ENCODE measurements at places on chromosomes 16 and 17.

DNA sequence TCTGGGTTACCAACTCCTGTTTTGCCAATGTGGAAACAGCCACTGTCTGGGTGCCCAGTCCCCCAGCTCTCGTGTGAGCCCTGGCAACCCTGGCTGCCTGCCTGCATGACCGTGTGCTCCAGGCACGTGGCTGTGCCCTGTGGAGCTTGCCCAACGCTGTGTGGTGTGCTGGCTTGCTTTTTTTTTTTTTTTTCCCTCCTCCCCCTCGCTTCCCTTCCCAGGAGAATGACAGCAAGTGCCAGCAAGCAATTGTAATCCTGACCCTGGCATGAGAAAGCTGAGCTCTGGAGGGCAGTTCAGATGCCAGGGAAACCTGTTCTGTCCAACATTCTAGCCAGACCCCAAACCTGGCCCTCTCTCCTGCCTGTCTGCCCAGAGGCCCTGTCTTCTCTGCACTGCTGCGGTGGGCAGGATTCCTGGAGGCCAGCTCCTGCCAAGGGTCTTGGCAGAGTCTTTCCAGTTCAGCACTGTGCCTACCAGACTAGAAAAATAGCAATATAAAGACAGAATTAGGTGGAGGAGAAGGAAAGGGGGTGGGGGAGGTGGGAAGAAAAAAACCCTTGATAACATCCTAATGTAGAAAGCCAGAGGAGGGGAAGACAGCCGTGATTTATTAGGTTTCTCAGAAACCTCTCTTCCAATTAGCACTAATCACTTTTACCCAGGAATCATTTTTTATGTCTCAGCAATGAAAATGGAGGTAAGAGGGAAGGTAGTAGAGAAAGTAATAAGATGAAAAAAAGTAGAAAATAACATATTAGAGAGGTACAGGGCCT, 9.0 kb downstream of the HLF start:
- DNase-seq = peak; percentile 38

- DNase-seq = no peak
Observed at GRCh38 chr17:73226556-73227172, 33.8 kb downstream of the COG1 start.

- peak; percentile 18 for DNase-seq
Observed at GRCh38 chr16:20415541-20415940, 6.2 kb downstream of the ACSM5 start.

DNA sequence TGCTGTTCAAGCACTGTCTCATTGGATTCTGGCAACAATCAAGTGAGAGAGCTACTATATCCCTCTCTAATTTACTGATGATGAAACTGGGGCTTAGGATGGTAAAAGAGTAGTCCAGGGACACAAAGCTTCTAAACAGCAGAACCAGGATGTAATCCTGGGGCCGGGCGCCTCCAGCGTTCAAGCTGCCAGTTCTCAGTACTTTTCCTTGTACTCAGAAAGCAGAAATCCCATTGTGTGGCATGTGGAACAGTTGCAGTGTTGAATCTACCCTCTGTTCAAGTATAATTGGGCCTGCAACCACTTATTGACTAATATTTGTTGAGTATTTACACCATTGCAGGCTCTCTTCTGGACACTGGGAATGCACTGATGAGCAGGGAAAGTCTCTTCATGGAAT, 14.5 kb upstream of the CDH13 start:
- DNase-seq = no peak

DNA sequence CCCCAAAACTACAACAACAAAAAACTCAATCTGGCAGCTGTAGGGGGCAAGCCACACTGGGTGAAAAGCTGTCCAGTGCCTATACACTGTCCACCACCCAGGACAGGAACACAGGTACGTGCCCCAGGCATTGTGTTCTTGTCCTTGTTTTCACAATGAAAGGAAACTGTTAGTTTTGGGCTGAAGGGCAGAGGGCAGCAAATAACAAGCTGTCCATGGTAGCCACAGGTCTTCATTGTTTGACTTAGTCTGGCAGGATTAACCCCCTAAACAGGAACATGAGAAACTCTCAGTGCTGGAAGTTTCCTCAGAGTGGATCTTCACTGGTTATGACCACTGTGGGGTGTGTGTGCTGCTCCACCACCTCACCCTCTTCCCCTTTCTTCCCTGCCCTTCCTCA, 224.6 kb upstream of the N4BP1 start:
- no peak for DNase-seq

GRCh38 chr17:1060991-1061390, 64.1 kb downstream of the TIMM22 start:
- peak; percentile 94 for DNase-seq

- DNase-seq = no peak
Observed at GRCh38 chr17:53662608-53663007, 160.1 kb upstream of the KIF2B start.

DNA sequence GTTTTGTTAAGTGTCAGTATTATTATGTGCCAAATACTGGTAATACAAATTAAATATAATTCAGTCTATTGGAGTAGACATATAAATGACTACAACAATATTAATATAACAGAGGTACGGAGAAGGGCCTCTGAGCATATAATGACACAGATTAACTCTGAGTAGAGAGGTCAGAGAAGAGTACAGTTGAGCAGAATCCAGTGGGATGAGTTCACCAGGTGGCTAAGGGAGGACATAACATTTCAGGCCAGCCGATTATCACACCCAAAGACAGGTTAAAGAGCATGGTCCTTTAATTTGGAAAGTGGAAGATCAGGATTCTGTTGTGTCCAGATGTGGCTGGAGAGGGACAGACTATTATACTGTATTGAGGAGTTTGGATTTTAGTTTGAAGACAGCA, 11.3 kb downstream of the NFATC3 start:
- DNase-seq = no peak

DNA sequence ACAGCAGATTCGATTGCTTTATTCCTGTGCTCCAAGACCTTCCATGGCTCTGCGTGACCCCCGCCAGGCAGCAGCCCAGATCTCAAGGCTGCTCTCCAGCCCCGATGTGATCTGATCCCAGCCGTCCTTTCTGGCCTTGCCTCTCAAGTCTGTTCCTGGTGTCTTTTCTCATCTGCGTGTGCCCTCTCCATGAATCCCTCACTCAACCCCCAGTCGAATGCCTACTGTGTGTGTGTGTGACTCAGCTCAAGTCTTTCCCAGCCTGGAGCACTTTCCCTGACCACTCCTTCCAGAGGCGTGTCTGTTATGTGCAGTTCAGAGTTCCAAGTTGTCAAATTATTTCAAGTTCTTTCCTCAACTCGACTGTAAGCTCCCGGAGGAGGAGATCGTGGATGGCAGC, 64.0 kb downstream of the MRM1 start:
- DNase-seq = no peak

GRCh38 chr16:1338855-1339675, 5.6 kb downstream of the BAIAP3 start:
- DNase-seq = no peak

- no peak for DNase-seq
Observed at GRCh38 chr17:40472733-40473452, 28.5 kb downstream of the TNS4 start.

DNA sequence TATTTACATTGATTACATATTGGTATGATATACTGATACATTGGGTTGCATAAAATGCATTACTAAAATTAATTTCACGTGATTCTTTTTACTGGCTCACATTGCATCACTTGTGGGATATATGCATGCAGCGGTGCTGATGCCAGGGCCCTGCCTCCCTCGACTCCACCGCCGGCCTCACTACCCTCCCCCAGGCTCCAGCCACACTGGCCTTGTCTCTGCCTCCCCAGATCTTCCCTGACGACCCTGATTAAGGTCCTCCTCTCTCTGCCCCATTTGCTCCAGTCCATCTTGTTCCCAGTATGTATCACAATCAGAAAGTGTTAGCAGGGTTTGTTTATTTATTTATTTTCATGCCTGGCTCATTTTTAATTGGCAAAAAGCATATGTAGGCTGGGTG, 306.8 kb downstream of the FOXL1 start:
- no peak for DNase-seq

- no peak for DNase-seq
Observed at GRCh38 chr16:46948548-46949166, 24.8 kb downstream of the DNAJA2 start.

GRCh38 chr17:68085771-68086381, 50.3 kb downstream of the KPNA2 start:
- no peak for DNase-seq

- DNase-seq = peak; percentile 74
Observed at GRCh38 chr16:85028685-85029407, 1.3 kb downstream of the KIAA0513 start.

GRCh38 chr17:44308320-44308818, at the start of gene RUNDC3A:
TSS of gene RUNDC3A (plus strand) at chr17:44308601. CDS start at chr17:44308833, 232 bp downstream.
- peak; percentile 31 for DNase-seq

GRCh38 chr17:82171750-82172375, 40.8 kb downstream of the CCDC57 start:
- DNase-seq = no peak

DNA sequence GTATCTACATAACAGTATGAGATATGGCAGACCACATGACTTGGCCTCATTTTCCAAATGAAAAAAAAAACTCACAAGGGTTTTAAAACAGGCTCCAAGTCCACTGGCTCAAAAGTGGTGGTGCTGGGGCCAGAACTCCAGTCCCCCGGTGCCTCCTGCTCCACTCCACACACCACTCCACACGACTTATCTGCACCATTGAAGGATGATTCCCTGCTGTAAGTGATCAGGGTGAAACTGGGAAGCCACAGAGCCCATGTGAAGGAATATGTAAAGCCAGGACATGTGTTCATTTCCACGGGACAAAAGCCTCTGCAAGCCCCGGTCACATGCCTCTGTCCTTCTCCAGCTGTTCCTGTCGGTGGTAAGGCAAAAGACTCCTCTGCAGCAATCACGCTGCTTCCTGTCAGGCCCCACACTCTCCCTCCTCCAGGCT, 97.2 kb downstream of the ZNF18 start:
- DNase-seq = no peak
